ENCODE measurements at places on chromosomes 3 and 15.

DNA sequence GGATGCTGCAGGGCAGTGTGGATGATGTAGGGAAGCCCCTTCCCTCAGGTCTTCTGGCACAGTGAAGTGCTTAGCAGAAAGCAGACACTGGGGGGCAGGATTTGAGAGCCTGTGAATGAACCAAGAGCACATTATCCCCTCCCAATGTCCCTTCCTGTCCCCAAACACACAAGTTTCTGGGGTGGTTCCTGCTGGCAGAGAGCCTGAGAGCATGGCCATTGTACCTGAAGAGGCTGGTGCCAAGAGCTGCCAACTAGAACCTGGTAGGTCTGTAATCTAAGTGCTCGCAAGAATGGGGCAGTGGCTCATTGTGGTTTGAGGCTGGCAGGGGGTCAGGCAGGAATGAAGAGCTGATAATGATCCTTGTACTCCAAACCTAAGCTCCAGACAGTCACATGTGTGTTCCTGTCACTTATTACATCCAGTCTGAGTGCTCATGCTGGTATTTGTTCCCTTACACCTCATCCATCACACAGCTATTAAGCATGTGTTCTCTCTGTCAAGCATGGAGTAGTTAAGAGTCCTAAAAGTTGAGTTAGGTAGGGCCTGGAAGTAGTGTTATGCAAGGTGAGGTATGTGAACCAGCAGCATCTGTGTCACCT is 6.7 kb upstream of the CCR1 start:
- DNase-seq = no peak

DNA sequence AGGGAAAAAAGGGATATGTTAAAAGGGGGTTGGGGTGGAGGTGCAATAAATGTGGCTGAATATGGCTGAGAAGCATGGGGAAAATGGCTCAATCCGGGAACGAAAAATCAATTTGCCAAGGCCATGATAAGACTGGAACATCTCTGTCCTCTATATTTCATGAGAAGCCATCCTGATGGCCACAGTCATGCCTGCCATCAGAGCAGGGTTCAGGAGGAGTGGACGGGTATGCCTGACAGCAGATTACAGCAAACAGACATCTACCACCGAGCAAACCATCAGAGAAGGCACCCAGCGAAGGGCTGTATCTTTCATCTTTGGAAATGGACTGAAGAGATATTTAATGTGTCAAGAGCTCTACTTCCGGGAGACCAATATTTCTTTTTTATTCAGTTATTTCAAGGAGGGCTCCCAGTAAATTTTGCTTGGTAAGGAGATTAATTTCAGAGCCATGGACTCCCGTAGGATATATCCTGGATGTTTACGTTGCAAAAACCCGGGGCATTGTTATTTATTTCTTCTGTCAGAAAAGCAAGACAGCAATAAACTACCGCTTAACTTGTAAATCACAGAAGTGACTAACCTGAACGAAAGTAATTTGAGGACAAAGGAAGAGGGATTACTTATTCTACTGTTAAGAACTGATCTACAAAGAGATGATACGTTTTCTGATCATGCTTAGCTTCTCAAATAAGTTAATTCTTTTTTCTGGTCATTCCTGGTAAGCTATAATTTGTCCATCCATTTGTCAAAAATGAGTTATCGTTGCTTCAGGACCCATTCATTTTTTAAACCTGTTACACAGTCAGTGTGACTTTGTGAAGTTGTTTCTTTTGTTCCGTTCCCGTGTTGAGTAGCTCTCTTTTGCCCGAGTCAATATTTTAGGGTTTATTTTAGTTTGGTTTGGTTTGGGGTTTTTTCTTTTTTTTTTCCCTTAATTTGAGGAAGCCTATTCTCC is 80.6 kb upstream of the CHD2 start:
- DNase-seq = no peak

GRCh38 chr15:64017082-64017588 is 29.1 kb downstream of the DAPK2 start:
- no peak for DNase-seq

- no peak for DNase-seq
Measured at GRCh38 chr3:189739378-189739777, 108.2 kb downstream of the TP63 start.

DNA sequence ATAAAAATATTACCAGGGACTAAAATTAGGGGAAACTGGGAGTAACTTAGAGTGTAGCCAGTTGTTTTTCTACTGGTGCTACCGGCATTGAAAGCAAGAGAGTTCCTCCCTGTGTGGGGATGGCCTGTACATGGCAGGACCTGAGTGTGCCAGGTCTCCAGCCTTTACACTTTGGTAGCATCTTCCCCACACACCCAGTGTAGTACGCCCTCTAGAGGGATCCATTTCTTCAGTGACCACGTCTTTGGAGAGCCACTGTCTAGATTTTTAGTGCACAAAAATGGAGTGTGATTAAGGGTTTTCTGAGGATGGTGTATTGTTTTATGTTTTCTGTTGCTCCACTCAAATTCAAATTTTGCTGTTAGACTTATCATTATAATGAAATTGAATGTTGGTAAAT is 507.0 kb upstream of the TPRG1 start:
- peak; percentile 59 for DNase-seq

DNA sequence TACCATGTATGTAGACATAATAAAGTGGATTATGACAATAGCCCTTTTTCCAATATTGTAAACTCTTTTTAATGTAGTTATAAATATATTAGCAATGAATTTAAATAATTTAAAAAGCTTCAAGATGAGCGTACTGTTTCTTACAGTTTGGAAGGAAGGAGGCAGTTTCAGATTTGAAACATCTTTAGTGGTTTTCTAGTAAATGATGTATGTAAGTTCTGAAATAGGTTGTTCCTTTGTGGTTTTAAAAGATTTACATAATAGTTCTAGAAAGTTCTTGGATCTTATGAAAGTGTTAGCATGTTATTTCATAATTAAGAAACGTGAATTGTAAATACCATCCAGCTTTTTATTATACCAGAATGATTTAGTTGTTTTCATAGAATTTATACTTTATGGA is 16.0 kb downstream of the DNAJC19 start:
- no peak for DNase-seq

GRCh38 chr3:106345353-106346027 is 476.7 kb upstream of the CBLB start:
- DNase-seq = no peak

DNA sequence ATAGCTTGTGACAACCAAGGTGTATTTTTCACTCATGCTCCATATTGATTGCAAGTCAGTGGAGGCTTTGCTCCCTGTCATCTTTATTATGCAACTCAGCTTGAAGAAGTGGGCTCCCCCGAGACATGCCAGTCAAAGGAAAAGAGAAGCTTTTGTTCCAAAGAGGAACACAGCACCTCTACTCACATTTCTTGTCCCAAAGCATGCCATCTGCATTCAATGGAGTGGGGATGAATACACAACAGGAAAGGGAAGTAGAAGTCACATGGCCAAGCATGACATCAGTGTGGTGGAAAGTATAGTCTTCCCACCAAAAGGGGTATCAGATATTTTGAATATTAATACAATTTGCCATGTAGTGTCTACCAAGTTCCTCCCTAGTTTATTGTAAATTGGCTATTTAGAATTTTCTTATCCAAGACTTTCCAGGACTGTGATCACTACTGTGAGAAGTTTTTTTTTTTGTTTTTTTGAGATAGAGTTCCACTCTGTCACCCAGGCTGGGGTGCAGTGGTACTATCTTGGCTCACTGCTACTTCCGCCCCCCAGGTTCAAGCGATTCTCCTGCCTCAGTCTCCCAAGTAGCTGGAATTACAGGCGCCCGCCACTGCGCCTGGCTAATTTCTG is 114.5 kb downstream of the GMPS start:
- no peak for DNase-seq

DNA sequence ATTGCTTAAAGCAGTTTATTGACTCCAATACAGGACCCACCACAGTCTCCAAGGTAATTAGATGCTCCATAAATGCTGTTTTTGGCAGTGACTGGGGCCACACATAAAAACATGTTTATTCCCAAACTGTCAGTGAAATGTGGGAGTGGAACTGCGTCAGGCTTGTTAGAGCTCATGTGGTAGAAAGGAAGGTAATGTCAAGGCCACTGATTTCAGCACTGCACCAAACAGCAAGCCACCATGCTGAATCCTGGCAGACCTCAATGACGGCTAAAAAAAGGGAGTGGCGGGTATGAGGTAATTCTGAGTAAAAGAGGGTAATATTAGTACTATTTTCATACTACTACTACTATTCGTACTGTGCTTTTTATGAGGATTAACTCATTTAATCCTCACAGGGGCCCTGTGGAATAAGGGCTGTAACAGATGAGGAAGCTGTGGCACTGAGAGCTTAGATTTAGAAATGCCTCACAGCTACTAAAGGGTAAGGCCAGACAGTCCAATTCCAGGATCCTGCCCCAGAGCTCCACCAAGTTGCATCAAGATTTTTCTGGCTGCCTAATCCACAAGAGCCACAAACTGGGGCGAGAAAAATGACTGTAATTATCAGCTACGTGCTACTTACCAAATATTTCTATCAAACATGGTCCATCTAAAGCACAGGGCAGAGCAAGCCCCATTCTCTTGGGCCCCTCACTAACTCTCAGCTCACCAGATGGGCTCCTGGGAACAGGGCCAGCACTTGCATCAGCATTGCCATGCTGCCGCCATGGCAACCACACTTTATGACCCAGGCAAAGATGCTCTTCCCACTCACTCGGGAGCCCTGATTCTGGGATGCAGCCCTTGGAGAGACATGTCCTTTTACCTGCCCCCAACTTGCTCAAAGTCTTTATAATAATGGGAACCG is 83.6 kb upstream of the SPATA12 start:
- DNase-seq = peak; percentile 55

GRCh38 chr3:157127831-157128767 is 31.8 kb downstream of the CCNL1 start:
- DNase-seq = peak; percentile 97

DNA sequence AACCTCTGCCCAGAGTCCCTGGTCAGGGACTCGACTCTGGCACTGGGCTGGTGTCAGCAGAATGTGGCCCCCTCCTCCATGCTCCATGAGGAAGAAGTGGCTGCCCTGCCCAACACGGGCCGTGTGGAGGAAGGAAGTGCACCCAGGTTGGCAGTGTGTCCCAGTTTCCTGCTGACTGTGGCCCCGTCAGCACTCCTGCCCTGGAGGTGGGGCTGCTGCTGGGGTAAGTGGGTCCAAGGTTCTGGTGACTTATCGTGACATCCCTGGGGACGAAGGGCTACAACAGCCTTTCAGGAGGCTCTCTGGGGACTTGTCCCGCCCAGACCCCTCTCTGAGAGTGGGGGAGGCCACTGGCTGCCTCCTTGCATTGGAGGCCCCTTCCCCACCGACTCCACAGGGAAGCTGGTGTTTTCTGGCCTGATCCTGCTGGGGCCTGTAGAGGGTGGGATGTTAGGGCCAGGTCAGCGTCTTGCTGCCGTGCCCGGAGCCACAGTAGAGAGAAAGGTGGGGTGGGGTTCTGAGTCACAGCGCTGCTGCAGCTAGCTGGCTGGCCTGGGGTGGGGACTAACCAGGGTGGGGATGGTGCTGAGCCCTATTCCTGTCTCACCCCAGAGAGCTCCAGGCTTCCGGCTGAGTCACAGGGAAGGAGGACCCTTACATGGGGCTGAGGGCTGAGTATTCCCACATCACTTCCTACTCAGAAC is 10.5 kb downstream of the SEMA4B start:
- peak; percentile 87 for DNase-seq

DNA sequence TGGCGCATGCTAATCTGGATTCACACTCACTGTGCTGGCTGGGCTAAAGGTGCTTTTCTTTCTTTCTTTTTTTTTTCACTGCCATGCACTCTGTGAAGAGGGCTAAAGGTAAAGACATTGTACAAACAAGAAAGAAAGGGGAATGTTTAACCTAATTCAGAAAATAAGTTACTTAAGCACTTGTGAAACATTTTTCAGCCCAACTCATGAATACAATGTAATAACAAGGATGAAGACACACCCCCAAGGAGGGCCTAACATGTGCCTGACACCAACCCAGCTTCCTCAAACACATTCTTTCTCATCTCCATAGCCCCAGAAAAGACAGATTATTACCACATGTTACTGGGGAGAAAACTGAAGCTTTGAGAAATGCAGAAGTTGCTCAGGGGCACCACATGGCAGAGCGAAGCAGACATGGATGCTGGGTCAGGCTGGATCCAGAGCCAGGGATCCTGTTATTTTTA is 5.7 kb downstream of the STIMATE start:
- DNase-seq = peak; percentile 12

GRCh38 chr15:92082006-92082843 is 228.7 kb downstream of the SLCO3A1 start:
- peak; percentile 87 for DNase-seq

DNA sequence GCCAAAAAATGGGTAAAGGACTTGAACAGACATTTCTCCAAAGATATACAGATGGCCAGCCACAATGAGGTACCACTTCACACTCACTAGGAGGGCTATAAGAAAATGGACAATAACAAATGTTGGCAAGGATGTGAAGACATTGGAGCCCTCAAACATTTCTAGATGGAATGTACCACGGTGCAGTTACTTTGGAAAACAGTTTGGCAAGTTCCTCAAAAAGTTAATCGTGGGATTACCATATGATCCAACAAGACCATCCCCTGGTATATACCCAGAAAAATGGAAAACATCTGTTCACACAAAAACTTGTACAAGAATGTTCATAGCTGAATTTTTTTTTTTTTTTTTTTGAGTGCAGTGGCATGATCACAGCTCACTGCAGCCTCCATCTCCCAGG is 15.9 kb upstream of the HRH1 start:
- DNase-seq = no peak

DNA sequence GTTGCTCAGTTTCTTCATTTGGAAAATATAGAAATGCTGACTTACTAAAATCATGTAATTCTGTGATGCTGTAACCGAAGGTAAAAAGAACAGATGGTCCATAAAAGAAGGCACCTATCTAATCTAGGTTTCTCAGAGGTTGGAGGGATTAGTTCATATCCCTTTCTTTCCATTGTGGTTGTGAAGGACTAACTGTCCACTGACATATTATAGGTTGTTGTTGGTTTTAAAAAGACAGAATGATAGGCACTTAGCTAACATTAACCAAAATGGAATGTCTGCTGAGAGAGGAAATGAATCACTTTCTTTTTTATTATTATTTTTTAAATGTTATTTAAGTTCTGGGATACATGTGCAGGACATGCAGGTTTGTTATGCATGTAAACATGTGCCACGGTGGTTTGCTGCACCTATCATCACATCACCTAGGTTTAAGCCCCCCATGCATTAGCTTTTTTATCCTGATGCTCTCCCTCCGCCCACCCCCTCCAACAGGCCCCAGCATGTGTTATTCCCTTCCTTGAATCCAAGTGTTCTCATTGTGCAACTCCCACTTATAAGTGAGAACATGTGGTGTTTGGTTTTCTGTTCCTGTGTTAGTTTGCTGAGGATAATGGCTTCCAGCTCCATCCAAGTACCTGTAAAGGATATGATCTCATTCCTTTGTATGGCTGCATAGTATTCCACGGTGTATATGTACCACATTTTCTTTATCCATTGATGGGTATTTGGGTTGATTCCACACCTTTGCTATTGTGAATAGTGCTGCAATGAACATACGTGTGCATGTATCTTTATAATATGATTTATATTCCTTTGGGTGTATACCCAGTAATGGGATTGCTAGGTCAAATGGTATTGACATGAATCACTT is 45.8 kb downstream of the ALDH1A2 start:
- DNase-seq = no peak

GRCh38 chr3:189577050-189577951 is 53.9 kb upstream of the TP63 start:
- DNase-seq = no peak

Data from islet precursor cell (in vitro differentiated cells).